NCI-H1092 (cell line): ENCODE measurements at places on chromosomes 3 and 15.

DNA sequence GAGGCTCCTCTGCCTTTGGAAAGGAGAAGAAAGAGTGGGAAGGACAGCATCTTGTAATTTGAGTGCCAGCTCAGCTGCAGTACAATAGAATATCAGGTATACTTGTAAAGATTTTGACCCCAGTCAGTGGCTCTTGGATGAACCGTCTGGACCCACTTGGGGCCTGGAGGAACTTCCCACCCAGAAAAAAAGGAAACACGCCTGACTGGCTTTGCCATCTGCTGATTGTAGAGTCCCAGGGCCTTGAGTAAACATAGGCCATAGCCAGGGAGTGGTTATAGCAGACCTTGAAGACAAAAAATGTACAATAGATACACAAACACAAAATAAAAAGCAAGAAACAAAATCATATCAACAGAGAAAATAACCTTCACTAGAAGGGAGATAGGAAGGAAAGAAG lies 112.1 kb downstream of the GOLIM4 start:
- no peak for DNase-seq

GRCh38 chr3:128296469-128297251 lies 143.4 kb downstream of the EEFSEC start:
- no peak for DNase-seq

- DNase-seq, result no peak
These were observed 108.1 kb upstream of the CCDC54 start for GRCh38 chr3:107269136-107269535.

DNA sequence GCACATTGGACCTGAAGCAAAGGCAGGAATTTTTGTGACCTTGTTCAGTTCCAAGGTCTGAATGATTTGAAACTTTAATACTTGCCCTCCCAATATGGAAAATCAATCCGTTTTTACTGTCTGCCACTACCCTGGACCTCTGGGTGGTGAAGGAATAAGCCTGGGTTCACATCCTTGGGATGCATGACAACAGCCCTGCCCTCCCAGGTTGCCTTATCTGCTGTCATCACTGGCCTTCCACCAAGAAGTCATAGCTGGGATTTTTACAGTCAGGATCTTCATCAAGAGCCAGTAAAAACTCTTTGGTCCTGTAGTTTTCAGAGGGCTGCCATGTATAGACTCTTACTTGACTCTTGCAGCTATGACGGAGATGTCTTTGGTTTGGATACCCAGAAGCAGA lies 128.6 kb downstream of the MYLK start:
- DNase-seq, result no peak

DNA sequence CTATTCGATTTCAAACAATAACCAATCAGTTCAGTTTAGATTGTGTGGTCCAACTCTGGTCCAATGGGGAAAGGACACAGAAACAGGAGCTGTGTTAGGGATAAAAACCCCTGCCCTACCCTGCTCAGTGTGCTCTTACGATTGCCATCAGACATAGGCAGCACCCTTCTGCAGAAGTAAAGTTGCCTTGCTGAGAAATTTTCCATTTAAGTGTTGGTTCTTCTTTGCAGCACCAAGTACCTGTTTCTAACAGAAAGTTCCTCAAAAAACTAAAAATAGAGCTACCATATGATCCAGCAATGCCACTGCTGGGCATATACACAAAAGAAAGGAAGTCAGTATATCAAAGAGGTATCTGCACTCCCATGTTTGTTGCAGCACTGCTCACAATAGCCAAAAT lies 206.2 kb upstream of the CNTN4 start:
- no peak for DNase-seq

DNA sequence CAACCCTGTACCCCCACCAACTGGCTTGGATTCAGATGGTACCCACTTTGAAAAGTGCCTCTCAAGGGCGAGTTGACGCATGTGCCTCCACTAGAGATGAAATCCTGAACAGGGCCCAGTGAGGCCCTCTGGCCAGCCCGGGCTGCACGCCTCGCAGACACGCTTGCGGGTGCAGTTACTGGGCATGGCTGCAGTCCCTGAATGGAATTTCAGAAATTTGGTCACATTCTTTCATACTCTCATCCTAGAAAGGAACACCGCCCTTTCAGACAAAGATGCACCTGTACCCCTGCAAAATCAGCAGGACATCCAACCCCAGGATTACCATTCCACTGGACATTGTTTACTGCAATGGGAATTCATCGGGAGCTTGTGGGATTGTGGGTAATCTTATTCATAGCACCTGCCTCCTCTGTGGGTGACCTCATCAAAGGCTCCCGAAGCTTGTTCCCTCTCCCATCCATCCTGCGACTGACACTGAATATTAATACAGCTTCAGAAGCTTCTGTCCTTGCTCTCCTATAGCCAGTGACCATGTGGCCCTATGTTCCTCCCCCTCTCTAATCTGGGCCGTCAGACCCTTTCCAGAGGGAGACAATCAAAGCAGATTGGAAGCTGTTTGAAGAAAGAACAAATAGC lies 42.5 kb upstream of the TPM1 start:
- no peak for DNase-seq

GRCh38 chr15:62298811-62299210 lies 133.7 kb upstream of the C2CD4B start:
- DNase-seq, result no peak

DNA sequence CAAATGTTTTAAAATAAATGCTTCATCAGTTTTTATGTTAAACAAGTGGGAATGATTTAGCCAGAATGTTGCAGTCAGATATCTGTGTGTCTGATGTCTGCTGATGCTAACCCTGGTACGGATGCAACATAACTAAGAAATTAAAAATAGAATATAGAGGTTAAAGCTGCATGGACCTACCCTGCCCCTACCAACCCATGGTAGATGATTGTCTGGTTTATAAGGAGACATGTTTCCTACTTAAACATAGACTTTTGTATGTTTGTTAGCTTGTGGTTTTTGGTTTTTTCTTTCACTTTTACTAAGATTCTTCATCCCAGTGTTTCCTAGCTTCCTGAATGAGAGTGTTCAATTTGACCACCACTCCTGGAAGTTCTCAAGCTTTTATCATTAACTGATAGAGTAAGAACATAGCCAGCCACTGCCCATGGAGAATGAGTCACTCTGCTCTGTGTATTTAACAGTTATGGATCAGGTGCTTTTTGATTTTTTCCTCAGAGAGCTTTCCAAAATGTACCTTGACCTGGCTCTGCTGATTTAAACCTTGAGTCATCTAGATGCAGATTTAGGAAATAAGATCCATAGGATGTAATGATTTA lies 70.7 kb upstream of the VEPH1 start:
- no peak for DNase-seq

GRCh38 chr3:79111375-79112052 lies 656.3 kb downstream of the ROBO1 start:
- no peak for DNase-seq

DNA sequence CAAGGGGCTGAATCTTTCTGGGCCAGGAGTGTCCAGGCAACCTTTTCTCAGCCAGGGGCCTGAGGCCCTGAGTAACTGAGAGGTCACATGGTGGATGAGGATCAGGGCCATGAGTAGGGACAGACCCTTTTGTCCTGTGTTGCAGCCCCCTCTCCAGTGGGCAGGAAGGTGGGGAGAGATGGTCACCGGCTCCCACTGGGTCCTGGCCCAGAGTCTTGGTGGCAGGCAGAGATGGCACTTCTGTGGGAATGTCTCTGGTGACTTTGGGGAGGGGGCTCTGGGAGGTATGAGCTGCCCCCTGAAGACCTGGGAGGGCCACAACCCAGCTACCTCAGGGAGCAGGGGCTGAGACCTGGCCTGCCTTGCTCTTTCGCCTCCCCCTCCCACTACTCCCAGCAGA lies 6.8 kb downstream of the ESYT3 start:
- no peak for DNase-seq

- DNase-seq, result no peak
These were observed 224.8 kb upstream of the DCBLD2 start for GRCh38 chr3:99126316-99126715.
